ENCODE measurements at places on chromosomes 13 and 19. TPM values are rescaled to one million over a fixed set of nuclear protein-coding genes. Genes with fewer than 3 reads are reported as not detected.

ERCC5 gene
- total RNA-seq, result 94.9 TPM

PROSER3 gene
- 53.7 TPM for total RNA-seq

ZNF492 gene
- total RNA-seq, result 2.7 TPM

NDUFB7 gene
- total RNA-seq, result 121 TPM

ZNF808 gene
- total RNA-seq, result 40.5 TPM

P2RY11 gene
- total RNA-seq, result 39.1 TPM

ICAM5 gene
- 0.17 TPM for total RNA-seq

PSG1 gene
- total RNA-seq, result not detected

TEX101 gene
- not detected for total RNA-seq

TMEM161A gene
- 23.1 TPM for total RNA-seq

ICAM3 gene
- 233 TPM for total RNA-seq

ATP12A gene
- 0.27 TPM for total RNA-seq

MAMSTR gene
- 1.5 TPM for total RNA-seq
